ENCODE measurements at places on chromosomes 6 and 20. TPM values are rescaled to one million over a fixed set of nuclear protein-coding genes. Genes with fewer than 3 reads are reported as not detected.

Gene CTCFL
- not detected for total RNA-seq

GRCh38 chr20:37519508-37520418 lies 1.3 kb upstream of the NNAT start:
- no peak overlapping the region for H3K27ac ChIP-seq
- H3K4me3 ChIP-seq: no peak overlapping the region
- H3K27me3 ChIP-seq: no peaks in the 10 kb centered on the region
- H3K36me3 ChIP-seq: no peaks in the 10 kb centered on the region
- no peak for DNase-seq

DNA sequence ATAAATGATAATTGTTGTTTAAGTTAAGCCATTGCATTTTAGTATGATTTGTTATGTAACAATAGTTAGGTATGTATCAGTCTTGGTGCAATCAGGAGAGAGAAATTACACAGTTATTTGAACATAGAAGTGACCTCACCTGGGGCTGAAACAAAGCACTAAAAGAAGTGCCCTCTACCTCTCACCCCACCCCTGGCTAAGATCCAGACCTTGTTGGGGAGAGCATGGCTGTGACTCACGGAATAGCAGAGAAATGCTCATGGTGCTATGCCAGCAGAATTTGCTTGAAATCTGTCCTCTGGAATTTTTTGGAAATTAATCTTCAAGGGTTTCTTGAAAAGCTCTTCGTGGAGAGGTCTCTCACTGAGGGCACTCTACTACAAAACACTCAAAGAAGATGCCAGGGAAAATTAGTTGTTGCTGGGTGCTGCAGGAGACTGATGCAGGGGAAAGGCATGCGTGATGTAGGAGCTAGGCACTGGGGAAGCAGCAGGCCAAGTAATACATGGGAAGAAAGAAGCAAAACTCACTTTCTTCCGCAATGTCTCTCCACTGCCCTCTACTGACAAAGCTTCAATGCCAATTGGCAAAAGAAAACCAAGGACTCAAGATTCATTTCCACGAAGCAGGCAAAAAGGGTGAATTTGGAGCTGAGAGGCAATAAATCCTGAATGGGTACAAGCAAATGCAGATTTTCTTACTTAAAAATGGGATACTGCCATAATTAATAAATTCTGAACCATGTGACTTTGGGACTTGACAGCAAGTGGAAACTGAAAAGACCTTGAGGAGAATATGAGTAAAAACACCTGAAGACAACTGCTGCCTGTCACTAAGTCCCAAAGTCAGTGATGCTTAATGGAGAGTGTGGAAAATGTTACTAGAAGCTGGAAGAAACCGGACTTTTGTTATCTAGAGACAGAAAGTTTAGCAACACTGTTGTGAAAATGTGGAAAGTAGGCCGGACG lies 136.3 kb upstream of the ZNF184 start:
- DNase-seq: no peak
- no peak overlapping the region for H3K27ac ChIP-seq
- H3K36me3 ChIP-seq: no peaks in the 10 kb centered on the region
- H3K4me3 ChIP-seq: no peak overlapping the region
- no peaks in the 10 kb centered on the region for H3K4me1 ChIP-seq

DNA sequence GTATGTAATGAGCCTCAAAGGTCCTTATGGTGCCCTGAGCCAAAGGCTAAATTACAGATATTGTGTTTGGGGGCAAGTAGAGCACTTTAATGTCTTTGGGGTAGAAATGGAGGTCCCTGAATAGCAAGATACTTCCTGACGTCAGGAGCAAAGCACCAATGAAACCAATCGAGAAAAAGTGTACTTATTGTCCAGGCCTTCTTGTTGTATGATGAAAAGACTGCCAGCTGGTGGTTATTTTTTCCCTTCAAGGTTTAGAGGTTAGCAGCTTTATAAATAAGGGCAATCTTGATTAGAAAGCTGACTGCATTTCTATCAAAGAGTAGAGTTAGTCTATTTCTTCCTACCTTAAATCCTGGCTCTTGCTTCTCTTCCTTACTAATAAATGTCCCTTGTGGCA lies 76.1 kb upstream of the HSF2 start:
- H3K36me3 ChIP-seq: no peaks in the 10 kb centered on the region
- no peak for DNase-seq
- H3K27ac ChIP-seq: peak overlapping the region; percentile 50
- H3K4me3 ChIP-seq: peak overlapping the region; percentile 63

DNA sequence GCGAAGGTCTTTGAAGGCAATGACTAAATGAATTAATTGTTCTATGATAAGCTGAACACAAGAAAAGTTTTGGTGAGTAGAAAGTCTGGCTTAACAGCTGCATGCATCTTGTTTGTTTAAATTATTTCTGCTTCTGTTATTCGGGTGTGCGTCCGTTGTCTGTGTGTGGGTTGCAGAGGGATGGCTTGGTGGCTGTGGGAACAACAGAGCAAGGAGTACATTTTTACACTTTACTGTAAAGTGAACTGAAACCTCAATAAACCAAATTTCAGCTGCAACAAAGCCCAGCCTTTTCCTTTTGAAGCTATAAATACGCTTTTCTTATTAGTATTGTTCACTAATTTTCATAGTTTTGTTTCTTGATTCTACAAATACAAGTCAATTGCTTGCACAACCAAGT lies 3.5 kb upstream of the LAMP5 start:
- no peaks in the 10 kb centered on the region for H3K4me1 ChIP-seq
- no peaks in the 10 kb centered on the region for H3K27me3 ChIP-seq
- H3K4me3 ChIP-seq: no peak overlapping the region
- no peak for DNase-seq

- H3K27ac ChIP-seq: no peak overlapping the region
- peaks cover 8% of the 10 kb centered on the region for H3K4me1 ChIP-seq
- DNase-seq: peak; percentile 17
Measured at GRCh38 chr6:106360989-106361430, 493 bp downstream of the CRYBG1 start.

- no peak overlapping the region for H3K4me3 ChIP-seq
- H3K4me1 ChIP-seq: no peaks in the 10 kb centered on the region
- no peaks in the 10 kb centered on the region for H3K36me3 ChIP-seq
- H3K27ac ChIP-seq: no peak overlapping the region
Measured at GRCh38 chr20:560680-561079, 17.1 kb upstream of the CSNK2A1 start.

- H3K36me3 ChIP-seq: no peaks in the 10 kb centered on the region
- H3K27ac ChIP-seq: no peak overlapping the region
- no peaks in the 10 kb centered on the region for H3K27me3 ChIP-seq
- no peak for DNase-seq
- no peak overlapping the region for H3K4me3 ChIP-seq
- H3K4me1 ChIP-seq: no peaks in the 10 kb centered on the region
Measured at GRCh38 chr6:105226598-105227294, 46.9 kb upstream of the POPDC3 start.
